ENCODE measurements at places on chromosomes 13 and 19.

DNA sequence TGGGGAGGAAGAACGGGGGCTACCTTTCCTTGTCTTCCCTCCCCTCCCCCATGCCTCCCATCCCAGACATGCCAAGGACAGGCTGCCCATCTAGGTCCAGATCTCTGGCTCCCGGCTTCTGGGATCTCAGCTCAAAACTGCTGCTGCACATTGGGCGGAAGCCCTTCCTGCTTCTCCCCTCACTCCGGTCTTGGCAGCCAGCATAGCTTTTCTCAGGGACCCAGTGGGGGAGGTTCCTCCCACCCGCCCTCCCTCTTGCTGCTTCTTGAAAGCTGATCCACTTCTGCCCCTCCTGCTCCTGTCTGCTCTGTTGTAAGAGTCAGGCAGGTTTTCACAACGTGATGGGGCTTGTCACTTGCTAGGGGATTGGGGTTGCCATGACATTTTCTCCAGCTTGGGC, 21.7 kb upstream of the RNF17 start:
- DNase-seq, result no peak

DNA sequence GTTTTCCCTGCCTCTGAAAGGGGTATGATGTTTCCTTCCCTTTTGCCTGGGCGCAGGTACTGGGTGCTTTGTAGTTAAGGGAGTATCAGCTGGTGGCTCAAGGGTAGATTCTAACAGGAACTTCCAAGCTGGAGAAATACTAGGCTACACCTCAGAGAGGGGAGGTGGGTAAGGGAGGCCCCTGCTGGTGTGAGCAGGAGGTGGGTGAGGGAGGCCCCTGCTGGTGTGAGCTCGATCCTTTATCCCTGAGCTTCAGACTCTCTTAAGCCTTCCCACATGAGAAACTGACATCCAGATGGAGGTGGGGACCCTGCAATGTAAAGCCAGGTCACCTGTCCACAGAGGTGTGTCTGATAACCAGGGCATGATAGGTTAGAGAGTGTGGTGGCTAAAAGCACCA, 32.1 kb downstream of the CYP2B6 start:
- no peak for DNase-seq

GRCh38 chr19:32998722-32999121, 26.7 kb downstream of the FAAP24 start:
- DNase-seq, result no peak

- DNase-seq, result no peak
Measured at GRCh38 chr19:54178581-54179261, 5.8 kb upstream of the TMC4 start.

- DNase-seq, result no peak
Measured at GRCh38 chr13:79393564-79394249, 12.3 kb downstream of the RBM26 start.

DNA sequence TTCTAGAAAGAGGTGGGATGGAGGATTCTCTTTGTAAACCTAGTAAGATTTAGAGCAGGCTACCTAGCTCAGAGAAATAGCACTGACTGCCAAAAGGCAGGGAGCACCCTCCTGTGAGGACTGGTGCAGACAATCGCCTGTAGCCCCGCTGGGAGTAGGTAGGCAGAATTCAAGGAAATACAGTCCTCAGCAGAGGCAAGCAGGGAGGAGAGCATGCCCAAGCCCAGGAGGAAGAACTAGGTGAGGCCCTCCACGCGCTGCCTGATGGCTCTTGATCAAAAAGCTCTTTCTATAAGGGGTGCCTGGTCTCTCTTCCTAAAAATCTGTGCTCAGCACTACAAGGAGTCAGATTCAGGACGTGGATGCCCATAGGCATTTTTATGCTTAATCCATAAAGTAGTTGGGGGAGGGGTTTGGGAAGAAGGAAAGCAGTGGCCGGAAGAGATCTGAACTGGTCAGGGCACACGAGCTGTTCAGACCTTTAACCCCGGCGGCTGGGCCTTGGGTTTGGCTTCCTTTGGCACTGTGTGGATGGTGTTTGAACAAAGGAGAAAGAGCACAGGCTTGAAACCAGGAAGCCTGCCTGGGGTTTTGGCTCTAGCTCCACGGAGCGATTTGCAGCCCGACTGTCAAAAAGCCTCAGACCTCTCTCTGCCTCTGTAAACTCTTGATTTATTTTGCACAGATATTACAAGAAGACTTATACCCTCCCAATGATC, 320.6 kb downstream of the FOXO1 start:
- no peak for DNase-seq

DNA sequence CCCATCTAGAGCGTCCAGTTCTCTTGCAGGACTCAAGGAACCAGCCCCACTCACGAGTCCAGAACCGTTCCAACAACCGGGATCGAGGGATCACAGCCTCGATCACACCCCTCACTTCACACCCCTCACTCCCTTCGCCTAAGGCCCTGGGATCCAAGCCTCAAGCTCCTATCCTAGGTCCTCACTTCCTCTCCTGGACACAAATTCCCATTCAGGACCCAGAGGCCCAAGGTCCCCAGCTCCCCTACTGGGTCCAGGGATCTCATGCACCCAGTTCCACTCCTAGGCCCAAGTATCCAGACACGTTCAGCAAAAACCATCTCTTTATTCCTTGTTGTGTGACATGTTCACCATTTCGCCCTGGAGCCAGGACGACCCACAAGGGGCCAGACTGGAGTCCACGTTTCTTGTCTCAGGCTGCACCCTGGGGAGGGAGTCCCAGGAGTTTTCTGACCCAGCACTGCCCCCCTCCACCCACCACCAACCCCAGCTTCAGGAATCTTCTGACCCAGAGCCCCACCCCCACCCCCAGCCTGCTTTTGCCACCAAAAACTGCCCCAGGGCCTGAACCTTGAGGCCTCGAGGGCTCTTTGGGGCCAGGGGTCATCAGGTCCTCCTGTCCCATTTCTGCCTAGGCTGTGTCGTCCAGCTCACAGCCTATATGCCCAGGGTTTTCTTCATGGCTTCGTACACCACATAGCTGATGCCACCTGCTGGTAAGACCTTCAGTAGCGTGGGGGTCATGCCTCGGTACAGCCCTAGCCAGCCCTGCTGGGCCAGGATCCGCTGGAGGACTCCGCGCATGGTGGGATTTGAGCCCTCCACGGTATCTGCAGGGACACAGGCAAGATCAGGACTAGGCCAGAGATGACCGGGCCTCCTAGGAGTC, 1.4 kb upstream of the KHSRP start:
- no peak for DNase-seq

GRCh38 chr13:105509981-105510762, 1025.3 kb downstream of the EFNB2 start:
- DNase-seq, result no peak
